Fibroblast of skin of abdomen (primary cell): ENCODE measurements at places on chromosomes 7 and 10.

DNA sequence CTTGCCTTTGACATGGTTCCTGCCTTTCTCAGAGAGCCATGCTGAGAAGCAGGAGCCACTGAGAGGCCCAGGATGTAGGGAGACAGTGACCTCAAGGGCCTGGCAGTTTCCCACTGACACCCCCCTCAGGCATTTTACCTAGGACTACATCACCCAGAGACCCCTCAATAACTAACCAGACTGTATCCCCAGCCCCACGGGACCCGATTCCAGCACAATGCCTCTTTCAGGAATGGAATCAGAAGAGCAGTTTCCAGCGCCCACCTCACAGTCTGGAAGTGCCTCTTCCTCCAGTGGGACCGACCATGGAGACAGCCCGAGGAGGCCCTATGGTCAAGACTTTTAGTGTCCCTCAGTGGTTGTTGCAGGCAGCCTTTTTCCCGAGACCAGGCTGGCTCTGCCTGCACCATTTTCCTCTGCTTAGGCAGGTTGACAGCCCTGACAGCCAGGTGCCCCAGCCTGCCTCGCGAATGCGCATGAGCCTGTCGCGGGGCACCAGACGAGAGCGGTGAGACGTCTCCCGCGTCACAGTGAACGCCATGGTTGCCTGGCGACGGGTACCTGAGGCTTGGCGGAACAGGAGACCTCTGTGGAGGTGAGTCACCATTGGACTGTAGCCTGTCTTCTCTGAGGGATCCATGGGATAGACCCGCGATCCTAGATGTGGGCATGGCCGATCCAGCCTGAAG is 28.4 kb upstream of the ZNF273 start:
- no peak for DNase-seq

GRCh38 chr10:116905845-116906210 is 56.5 kb downstream of the ENO4 start:
- DNase-seq = no peak

DNA sequence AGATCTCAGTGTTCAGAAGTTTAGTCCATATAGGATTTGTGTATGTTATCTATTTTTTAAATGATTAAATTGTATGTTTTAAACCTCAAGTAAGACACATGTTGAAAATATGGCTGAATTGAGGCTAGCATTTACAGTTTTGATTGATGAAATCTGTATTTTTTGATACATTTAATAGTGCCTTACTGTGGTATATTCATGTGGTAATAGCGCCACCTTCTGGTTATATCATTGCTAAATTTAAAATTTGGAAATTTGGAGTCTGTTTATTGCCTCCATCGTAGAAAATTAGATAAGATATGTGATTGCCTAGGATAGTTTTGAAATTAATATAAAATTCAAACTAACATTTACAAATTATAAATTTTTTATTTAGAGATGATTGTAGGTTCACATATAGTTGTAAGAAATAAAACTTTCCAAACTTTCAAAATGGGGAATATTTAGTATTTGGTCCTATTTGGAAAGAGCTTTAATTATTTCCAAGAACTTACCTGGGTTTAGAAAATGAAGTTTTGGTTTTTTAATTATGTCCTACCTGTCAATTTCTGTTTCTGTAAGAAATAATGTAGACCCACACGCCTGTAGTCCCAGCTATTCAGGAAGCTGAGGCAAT is 19.1 kb upstream of the ARMS2 start:
- DNase-seq = peak; percentile 41

DNA sequence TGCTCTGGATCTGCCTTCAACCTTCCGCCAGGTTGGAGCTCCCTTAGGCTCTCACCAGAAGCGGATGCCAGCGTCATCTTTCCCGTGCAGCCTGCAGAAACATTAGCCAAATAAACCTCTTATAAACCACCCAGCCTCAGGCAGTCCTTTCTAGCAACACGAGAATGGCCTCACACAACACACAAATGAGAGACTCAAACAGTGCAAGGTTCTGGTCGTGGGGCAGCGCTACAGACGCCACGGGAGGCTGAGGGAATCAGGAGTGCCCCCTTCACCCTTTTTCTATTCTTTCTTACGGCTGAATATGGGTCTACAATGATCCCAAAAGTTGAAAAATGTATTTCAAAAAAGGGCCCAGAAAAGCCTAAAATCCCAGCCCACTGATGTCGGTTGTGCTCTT is 96.4 kb downstream of the FOXL3 start:
- DNase-seq = no peak

- peak; percentile 97 for DNase-seq
These were observed 817.6 kb downstream of the TNS3 start for GRCh38 chr7:46764100-46764936.
